ENCODE measurements at places on chromosomes 4 and X. TPM values are rescaled to one million over a fixed set of nuclear protein-coding genes. Genes with fewer than 3 reads are reported as not detected.

DNA sequence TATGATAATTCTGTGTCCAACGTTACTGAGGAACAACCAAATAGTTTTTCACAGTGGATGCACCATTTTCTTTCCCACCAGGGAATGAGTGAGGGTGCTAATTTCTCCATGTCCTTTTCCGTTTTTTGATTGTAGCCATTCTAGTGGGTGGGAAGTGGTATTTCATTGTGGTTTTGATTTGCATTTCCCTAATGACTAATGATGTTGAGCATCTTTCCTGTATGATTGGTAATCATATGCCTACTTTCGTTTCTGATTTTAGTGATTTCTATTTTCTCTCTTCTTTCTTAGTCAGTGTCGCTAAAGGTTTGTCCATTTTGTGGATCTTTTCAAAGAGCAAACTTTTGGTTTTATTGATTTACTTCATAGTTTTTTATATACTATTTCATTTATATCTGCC is 32.1 kb upstream of the TEX13D start:
- DNase-seq = no peak

DNA sequence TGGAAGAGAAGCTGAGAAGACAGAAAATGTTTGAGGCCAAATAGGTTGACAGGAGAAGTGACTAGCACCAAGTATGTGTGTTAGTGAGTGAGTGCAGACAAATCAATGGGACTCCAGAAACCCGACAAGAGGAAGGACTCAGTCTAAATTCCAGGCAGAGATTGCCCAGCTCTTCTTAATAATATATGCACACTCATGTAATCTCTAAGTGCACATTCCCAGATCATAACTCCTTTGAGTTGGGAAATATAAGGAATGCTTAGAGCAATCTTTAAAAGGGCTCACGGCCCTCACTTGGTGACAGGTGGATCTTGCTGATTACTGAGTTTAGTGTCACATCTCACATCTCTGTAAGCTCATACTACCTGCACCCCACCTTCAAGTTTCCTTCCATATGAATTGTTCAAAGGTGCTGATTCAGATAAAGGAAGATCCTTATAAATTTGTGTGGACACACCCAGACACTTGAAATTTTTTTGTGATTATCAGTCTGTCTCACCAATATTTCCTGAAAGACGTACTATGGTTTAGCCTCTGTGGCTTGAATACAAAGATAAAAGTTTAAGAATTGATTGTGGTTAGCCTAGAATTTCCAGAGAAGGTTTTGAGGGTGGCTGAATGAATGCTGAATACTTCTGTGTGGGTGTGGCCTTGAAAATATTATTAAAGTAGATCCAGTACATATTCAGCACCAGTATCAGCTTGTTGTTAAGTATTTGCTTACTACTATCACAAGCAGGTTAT is 205.1 kb upstream of the UGT8 start:
- DNase-seq = no peak

DNA sequence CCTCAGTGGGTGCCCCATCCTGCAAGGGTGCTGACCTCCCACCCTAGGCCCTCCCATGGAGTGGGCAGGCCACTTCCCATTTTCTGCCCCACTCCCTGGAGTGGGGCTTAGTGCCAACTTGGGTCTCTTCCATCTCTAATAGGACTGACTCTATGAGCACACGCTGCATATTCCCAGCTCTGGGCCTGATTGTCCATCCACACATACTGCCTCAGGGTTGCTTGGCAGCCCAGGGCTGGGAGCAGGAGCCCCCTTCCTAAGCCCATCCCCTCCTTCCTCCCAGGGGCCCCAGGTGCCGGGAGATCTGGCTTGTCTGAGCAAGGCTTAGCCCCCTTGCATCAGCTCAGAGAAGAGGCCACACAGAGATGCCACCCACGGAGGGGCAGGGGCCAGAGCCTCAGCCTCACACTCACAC is 55.1 kb downstream of the PJA1 start:
- DNase-seq = no peak

DNA sequence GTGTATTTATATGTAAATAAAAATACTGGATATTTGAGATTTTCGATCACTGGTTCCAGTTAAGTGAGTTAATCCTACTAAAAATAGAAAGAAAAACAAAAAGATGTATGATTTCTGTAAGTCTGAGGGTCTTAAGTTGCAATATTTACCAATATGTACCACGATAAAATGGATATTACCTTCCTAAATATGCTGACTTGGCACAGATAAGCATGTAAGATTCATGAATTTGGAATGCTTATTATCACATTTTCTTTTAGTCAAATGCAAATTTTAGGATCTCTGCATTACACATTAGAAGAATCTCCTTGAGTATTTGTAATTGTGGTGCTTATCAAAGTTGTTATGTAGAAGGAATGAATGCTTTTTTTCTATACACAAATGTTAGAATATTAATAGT is 1018.3 kb upstream of the GRID2 start:
- DNase-seq = no peak

DNA sequence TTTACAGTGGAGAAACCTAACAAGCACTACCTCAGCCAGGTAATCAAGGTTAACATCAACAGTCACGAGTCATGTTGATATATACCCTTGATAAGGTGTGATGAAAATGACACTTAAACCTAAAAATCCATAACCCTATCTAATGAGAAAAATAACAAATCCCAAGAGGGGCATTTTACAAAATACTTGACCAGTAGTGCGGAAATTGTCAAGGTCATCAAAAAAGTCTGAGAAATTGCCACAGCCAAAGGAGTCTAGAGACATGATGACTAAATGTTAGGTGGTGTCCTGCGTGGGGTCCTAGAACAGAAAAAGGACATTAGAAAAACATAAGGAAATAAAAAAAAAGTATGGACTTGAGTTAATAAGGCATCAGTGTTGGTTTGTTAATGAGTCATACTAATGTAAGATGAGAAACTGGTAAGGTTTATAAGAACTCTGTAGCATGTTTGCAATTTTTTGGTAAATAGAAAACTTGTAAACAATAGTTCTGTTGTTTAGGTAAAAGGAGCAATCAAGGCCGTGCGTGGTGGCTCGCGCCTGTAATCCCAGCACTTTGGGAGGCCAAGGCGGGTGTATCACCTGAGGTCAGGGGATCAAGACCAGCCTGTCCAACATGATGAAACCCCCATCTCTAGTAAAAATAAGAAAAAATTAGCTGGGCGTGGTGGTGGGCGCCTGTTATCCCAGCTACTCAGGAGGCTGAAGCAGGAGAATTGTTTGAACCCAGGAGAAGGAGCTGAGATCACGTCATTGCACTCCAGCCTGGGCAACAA is 2.9 kb downstream of the RPL36A start:
- no peak for DNase-seq

DNA sequence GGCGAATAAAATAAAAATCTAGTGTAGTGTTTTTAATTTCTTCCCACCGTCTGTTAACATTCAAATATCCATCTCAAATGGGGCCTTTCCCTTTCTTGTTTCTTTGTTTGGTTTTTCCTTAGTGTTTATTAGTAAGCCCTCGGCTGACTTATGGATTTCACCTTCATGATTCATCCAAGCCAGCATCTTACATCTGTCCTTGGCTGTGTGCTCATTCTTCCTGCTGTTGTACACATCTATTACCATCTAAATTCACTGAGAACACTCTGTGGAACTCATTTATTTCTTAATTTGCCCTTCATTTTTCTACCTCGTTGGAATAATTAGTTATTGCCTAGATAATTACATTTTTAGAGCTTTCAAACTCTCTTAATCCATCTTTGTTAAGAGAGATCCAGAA is 84.9 kb downstream of the SPCS3 start:
- DNase-seq = no peak

DNA sequence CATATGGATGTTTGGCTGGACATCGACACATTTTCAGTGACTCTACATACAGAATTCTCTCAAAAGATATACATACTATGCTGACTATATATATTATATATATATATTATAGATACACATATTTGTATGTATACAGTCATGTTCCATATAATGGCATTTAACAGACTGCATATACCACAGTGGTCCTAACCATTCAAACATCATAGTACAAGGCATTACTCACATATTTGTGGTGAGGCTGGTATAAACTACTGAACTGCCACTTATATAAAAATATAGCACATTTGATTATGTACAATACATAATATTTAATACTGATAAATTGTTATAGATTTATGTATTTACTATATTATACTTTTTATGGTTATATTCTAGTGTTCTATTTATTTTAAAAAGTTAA is 168.5 kb downstream of the IL15 start:
- no peak for DNase-seq

DNA sequence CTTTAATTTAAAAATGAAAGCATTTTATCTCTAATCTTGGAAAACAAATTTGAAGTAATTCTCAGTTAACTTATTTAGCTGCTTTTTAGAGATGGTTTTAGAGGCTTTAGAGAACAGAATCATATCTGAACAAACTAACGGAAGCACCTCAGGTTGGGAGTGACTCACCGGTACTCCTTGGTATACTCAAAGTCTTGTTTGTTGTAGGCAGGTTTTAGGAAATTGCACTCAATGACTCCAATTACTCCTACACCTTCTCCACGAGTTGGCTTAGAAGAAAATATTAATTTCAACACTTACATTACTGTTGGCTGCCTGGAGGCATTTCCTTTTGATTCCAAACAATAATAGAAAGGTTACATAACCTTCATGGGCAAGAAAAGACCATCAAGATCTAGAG is 23.6 kb downstream of the MORC4 start:
- no peak for DNase-seq

DNA sequence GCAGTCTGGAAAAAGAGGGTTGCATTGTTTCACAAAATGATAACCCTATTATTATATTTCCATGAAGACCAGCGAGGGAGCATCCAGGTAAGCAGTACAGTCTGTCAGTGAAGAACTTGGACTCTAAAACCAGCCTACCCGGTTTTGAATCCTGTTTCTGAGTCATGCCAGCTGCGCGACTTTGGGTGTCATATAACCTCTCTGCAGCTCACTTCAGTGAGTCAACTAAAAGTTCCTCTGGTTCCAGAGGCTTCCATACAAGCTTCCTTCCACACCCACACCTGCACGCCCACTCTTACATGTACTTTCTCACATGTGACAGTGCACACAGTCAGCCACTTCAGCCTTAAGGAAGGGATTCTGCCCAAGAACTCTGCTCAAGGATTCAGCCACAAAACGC is 49.8 kb upstream of the PRPS2 start:
- DNase-seq = no peak

GRCh38 chrX:151563449-151563848 is at the start of gene PASD1:
TSS of gene PASD1 (plus strand) at chrX:151563675. CDS start at chrX:151601554, 37,879 bp downstream.
- no peak for DNase-seq

- no peak for DNase-seq
These were observed 352.8 kb upstream of the ATOH1 start for GRCh38 chr4:93475730-93476129.

DNA sequence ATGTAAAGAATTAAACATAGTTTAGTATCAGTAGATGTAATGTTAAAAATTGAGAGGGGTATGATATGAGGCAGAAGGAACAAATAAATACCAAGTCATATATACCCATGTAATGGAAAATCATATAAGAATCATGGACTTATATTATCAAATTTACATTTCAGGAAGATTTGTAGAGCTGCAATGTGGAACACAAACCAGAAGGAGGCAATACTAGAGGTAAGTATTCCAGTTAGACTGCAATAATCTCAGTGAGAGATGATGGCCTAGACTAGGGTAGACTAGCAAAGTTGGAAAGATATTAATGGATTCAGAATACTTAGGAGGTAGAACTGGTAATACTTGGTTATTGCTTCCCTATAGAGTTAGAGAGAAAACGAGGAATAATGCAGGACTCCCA is 603.0 kb upstream of the KLHL4 start:
- no peak for DNase-seq

DNA sequence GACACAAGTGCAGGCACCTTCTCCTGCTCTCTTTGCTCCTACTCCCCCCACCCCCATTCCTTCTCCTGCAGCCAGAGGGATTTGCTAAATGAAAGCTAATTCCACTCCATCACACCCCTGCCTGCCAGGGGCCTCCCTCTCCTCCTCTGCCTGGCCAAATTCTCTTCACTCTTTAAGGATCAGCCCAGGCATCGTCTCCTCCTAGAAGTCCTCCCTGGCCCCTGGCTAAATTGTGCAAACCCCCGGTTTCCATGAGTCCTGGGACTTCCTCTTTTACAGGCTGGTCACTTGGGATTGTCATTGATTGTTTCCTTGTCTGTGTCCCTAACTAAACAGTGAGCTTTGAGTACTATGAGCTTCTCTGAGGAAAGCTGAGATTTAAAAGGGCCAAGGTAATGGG is 8.7 kb upstream of the ABLIM2 start:
- no peak for DNase-seq

DNA sequence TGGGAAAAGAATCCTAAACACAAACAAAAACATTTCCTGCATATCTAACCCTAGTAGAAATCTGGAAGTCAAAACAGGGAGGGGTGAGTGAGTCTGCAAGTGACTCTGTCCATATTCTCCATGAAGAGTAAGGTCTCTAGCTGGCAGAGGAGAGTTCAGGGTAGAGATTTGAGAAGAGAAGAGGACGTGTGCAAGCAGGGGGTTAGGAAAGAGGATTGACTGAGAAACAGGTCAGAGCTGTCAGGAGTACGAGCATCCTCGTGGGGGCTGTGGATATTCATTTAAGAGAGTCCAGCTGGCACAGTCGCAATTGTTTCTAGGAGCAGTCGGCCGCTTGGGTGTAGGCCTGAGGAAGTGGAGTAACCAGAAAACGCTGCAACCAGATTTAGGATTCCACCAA is 27.9 kb downstream of the PROM1 start:
- DNase-seq = no peak

DNA sequence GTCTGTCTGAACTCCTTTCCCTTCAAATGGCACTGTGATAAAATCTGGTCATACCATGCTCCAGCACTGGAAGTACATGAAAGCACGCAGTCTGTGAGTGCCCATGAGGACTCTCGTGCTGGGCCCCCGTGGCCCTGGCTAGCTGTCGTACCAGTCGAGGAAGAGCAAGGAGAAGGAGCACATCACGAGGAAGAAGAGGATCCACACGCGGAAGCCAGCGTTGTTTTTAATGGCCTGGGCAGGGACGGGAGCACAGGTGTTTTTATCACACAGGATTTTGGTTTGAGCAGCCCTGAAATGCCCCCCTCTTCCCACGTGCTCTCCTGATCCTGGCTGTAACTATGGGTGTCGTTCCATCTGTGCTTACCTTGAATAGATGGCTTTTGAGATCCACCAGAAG is 33.0 kb downstream of the NSG1 start:
- DNase-seq = no peak

- DNase-seq = no peak
These were observed 40.1 kb upstream of the LRPAP1 start for GRCh38 chr4:3572363-3572762.

DNA sequence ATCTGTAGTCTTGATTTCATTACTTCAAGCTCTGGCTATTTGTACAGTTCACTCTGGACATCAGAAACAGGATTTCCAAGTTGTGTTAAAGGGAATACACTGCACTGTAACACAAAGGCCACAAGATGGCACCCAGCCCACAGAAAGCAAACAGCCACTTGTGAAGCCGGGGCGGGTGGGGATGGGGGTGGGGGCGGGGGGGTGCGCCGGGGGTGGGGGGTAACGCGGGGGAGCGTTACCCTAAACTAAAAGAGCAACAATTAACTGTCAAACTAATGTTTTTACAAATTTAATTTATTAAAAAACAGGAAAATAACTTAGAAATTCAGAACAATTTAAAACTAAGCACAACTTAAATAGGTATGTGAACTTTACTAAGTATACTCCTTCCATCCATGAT is 27.3 kb downstream of the PRDX4 start:
- DNase-seq = peak; percentile 64

PRDM5 gene
- polyA plus RNA-seq = 4.4 TPM

MORC4 gene
- polyA plus RNA-seq = 8.0 TPM

DACH2 gene
- polyA plus RNA-seq = not detected

UGT8 gene
- 0.88 TPM for polyA plus RNA-seq

RNF212 gene
- 0.74 TPM for polyA plus RNA-seq

ABCG2 gene
- 2.8 TPM for polyA plus RNA-seq

CD40LG gene
- not detected for polyA plus RNA-seq

USP51 gene
- polyA plus RNA-seq = 0.25 TPM

GUCY1A1 gene
- 20.2 TPM for polyA plus RNA-seq

ZAR1 gene
- polyA plus RNA-seq = not detected

All from aorta (tissue), 5 donors.